Fibroblast of lung (primary cell): ENCODE measurements at places on chromosomes 16 and 17.

DNA sequence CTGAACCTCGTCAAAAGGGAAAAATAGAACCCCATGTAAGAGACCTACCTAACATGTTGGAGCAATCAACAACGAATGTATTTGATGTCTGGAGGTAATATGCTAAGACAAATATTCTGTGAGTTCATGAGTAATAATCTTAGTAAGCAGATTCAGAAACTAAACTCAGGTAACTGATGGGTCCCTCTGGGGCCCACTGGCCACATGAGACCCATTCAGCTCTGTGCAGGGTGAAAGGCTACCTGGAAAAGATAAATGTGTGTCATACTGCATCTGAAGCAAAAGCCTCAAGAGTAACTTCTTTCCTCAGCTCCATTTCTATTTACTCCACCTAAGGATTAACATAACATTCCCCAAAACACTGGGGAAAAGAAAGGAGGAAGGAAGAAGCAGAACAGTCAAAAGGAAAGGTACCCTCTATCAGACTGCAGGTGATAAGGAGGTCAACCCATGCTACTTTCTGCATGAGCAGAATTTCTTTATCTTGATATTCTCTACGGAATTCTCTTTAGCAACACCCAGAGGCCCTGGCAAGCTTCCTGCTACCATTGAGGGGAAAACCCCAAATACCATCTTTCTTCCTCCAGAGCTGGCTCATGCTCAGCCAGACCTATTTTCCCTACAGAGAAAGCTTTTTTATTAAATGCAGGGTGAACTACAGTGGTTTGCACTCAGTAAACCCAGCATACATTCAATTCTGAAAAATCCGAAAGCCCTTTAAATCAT lies 37.7 kb upstream of the ABCA6 start:
- peak; percentile 30 for DNase-seq

GRCh38 chr16:726438-727290 lies at the start of the genes CCDC78 and HAGHL:
TSS of gene CCDC78 (minus strand) at chr16:726443. CDS start at chr16:726367, 76 bp downstream.
TSS of gene HAGHL (plus strand) at chr16:727106. CDS start at chr16:727510, 404 bp downstream.
- DNase-seq = peak; percentile 24

DNA sequence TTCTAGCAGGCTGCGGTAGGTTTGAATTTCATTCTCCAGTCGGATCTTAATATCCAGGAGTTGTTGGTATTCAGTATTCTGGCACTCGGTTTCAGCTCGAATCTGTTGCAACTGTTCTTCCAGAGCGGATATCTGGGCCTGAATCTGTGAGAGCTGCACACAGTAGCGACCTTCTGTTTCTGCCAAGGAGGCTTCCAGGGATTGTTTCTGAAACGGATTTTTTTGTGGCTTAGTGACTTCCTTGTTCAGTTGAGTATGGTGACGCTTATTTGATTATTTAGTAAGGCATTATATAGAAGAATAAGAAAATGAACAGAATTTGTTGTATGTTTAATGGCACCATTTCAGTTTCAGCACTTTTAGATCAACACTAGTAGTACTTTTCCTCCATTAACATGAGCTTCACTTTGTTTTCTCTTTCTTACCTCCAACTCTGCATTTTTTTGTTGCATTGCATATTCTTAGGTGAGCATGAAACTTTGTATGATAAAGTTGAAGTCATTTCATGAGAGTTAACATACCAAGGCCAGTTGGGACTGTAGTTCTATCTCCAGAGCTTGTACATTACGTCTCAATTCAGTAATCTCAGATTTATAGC lies 2.8 kb downstream of the KRT10 start:
- peak; percentile 17 for DNase-seq

DNA sequence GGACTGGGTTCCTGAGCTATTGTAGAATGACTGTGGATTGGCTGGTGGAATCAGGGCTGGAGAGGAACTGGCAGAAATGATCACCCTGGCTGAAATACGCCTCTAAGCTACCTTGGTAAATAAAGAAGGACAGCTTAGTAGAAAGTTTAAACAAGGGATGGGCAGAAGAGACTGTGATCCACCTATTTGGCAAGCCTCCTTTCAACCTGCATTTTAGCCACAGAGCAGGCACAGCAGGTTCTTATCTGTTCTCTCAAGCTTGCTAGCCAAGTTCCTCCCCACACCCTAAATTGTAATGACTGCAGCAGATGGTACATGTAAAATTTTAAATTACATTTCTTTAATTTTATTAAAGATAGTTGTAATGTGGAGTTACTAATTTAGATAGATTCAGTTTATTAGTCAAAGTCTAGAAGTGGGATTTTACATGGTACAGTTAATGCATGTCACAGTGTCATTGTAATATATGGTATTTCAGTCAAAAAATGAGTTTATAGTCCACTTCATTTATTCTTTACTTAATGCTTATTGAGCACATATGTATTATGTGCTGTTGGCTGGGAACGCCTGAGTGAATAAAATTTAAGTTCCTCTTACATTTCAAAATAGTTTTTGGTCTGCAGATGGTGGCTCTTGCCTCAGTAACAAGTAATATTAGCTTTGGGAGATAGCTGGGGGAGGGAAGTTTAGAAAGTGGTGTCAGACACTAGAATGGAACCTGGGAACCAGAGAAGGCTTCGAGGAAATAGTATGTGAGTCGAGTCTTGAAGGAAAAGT lies 11.2 kb downstream of the EPN2 start:
- DNase-seq = no peak

DNA sequence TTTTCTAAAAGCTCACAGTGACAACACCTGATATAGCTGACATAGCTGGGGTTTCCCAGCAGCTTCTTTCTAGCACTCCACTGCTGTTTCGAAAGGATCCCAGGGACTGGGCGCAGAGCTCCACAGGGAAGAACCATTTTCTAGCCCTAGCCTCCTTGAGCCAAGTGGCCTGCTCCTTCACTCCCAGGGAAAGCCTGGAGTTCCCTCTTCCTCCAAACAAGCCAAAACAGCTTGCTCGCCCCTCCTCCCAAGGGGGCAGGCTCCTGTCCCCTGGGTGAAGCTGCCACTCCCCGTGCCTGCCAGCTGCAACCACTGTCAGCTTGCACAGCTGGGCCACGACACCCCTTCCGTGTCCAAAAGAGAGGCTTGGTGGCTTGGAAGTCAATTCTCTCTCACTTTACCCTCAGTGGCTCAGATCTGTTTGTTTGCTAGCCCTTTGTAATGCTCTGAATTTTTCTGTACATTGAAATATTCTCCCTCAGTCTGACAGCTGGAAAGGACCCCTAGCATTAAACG lies 59.8 kb downstream of the CYTH1 start:
- DNase-seq = no peak

DNA sequence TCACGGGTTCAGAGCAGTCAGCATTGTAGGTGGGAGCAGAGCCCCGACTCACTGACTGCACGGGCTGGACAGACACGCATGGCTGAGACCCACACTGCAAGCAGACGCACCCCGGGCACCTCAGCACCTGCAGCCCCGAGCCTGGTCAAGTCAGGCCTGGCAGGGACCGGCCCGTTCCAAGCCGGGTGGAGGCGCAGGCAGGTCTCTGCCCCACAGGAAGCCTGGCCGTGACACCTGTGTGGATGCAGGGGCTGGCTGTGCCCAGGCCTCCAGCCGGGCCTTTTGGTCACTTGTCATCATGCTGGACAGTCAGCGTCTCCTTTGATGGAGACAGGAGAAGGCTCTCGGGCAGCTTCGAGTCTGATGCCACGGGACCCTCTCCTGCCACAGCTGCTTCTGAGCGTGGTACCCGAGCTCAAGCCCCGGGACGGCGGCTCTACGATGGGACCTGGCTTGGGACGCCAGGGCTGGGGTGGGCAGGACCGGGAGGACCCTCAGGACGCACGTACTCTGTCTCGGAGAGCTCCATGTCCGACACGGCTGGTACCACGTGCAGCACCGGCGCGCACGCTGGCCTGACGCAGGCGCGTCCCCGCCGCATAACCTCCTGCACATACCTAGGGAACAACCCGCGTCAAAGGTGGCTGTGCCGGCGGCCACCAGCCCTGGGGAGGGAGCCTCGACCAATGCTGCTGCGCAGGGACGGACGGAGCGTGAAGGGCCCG lies 7.9 kb downstream of the PDIA2 start:
- no peak for DNase-seq

DNA sequence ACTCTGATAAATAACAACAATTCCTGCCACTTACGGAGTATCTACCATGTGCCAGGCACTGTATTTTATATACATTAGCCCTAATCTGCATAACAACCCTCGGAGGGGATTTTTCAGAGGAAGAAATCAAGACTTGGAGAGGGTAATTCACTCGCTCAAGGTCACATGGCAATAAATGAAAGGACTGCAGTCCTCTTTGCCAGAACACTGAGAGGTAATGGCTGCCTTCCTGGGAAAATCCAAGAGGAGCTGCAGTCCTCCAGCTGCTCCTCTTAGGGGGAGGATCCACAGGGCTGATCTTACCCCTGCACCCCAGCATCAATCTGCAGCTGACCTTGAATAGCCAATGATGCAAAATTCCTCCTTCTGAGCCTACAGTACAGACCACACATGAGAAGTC lies 114.1 kb upstream of the RPL38 start:
- no peak for DNase-seq

DNA sequence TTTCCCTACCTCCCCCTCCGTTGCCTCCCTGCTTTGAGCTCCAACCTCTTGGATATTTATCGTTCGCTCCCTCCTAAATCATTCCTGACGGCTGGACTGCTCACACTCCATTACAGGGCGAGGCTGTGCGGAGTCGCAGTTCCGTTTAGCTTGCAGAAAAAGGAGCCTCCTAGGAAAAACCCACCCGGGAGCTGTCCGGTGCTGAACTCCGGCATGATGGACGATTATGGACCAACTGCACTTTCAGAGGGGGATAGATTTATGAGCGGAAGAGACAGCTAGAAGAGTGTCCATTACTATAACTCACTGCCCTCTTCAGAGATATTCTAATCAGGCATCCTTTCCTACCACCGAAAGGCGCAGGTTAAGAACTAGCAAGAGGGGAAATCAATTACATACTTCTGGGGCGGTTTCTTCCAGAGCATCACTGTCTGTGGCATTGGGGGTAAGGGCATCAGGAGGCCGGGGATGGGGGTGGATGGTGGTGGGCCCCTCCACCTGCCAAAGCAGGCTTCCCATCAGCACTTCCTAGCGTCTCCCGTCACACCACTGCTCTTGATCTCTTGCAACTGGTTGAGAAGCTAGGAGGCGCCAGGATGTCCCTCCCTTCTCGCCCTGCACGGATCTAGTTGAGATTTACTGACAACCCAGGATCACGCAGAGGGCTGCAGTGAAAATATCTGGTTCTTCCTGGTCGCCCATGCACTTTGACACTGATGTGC lies 251.2 kb downstream of the ENGASE start:
- DNase-seq = no peak

DNA sequence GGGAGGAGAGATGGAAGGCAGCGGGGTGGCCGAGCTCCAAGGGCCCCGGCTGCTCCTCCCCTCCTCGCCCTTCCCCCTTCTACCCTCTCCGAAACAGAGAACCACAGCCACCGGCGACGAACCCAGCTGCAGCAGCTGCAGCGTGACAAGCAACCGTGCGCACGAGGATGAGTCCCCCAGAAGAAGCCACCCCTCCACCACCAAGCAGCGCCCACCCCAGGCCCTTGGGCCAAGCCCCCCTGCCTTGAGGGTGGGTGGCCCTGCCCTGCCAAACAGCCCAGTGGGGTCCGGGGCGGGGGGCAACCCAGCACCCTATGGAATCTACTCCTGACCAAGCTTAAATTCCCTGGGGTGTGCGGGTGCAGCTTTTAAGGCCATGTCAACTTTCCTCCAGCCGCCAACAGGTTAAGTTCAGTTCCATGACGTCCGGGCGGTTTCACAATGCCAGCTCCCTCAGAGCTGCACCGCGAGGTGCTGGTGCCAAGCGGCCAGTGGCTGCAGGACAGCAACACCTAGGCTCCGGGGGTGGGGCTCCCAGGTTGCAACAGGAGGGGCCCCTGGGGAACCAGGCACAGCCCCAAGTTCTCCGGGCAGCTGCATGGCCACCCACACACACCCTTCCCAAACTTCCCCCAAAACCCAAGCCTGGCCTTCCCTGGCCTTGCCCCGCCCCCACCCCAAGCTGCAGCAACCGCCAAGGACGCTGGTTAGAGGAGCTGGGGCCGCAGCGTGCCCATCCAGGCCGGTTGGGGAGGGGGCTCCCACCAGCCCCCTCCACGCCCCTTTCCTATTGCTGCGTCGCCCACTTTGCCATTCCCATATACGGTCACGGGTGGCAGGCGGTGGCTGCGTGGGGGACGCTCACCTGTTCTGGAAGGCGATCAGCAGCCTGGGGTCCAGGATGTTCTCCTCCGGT lies 2.0 kb downstream of the CBX4 start:
- DNase-seq = peak; percentile 81

GRCh38 chr17:43714465-43715149 lies 44.0 kb downstream of the SOST start:
- DNase-seq = no peak

DNA sequence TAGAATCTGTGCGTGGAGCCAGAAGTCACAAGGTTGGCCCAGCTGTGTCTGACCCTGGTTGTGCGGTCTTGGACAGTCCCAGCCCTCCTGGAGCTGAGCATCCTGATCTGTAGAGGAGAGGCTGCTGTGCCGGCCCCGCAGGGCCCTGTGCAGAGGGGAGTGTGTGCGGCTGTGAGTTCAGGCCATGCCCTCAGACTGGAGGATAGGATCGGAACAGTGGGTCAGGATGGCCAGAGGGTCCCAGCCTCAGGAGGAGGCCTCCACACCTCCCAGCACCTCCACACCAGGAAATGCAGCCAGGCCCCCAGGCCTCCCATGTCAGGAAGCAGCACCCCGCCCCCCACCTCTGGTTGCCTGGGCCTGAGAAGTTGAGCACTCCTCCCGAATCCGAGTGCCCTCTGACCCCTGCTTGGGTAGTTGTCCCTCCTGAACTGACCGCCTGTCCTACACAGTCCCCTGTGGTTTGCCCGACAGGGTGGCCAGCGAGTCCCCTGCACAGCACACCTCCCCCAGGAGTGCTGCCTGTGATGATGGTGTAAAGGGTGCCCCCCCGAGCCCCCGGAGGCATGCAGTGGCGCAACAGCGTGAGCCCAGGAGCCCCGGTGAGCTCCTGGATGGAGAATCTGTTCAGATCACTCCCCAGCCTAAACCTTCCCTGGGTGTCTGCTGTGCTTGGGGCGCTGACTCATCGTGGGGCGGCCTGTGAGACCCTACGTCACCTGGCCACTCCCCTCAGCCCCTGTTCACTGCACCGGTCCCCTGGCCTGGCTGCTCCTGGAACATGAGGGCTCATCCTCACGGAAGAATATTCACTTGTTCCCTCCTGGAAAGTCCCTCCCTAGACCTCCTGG lies 285.2 kb downstream of the SEC14L1 start:
- peak; percentile 87 for DNase-seq

- DNase-seq = no peak
Observed at GRCh38 chr17:77748436-77748835, 210.1 kb upstream of the TNRC6C start.

GRCh38 chr17:82112181-82112913 lies 14.3 kb upstream of the FASN start:
- DNase-seq = no peak

DNA sequence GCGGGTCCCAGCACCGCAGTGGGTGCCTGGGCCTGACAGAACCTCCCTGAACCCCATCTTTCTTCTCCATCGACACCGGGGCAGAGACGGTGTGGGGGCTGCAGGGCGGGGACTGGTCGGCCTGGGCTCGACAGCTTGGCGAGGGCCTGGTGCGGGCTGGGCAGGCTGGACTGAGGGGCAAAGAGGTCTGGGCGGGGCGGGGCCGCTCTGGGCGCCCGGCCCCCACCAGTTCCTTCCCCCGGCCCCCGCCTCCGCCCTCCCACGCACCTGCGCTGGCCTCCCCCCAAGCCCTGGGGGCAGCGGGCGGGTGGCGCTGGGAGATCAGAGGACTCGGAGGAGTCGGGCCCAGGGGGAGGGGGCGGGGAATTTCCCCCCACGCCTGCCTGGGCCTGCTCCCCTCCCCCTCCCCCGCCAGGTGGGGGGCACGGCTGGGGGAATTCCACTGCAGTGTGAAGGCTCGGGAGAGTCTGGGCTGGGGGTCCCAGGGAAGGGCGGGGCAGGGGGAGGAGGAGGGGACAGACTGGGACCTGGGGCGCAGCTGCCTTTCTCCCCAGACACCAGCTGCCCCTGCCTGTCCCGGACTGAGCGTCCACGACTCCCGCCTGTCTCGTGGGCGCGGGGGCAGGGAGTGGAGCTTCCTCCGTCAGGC lies 877 bp upstream of the KREMEN2 start:
- DNase-seq = no peak
